NCI-H1105 (cell line): ENCODE measurements at places on chromosomes 11 and 22.

DNA sequence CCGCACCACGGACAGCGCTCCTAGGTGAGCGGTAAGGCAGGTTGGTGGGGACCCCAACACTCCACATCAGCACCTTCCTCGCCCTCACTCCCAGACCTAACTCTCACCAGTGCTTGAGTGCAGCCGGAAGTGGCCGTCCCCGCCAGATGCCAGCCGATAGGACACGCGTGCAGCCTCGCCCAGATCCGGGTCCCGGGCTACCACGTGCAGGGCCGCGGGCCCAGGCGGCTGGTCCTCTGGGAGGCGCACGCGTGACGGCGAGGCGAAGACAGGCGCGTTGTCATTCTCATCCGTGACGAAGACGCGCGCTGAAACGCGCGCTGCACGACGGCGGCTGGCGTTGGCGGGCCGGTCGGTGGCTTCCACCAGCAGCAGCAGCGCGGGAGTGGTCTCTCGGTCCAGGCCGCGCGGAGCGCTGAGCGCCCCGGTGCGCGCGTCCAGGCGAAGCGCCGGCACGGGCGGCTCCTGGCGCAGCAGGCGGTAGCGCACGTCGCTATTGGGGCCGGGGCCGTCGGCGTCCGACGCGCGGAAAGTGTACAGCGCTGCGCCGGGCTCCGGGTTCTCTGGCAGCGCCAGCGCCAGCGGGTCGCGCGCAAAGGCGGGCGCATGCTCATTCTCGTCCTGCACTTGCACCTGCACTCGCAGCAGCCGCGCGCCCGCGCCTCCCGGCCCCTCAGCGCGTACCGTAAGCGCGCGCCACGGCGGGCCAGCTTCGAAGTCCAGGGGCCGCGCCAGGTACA lies 10.8 kb upstream of the TPP1 start:
- no peak for DNase-seq

GRCh38 chr11:65389294-65389980 lies 3.0 kb downstream of the FRMD8 start:
- no peak for DNase-seq

- DNase-seq: no peak
Measured at GRCh38 chr22:32536352-32536751, 61.7 kb downstream of the FBXO7 start.

- no peak for DNase-seq
Measured at GRCh38 chr22:46894081-46894671, 131.7 kb downstream of the TBC1D22A start.

DNA sequence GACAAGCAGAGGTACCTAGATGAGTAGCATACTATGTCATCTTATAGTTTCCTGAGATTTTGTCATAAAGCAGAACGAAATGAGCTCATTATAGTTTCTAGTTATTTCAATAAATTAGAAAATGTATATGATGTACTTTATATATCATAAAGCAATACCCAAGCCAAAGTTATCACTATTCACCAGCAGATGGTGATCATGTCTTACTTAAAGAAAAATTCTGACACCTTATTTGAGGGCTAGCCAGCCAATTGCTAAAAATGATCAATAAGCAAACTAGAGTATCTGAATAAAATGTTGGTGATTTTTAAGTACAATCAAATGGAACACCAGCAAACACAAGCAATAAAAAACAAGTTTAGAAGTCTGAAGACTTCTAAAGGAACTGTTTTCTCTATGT lies 44.1 kb downstream of the RSF1 start:
- DNase-seq: no peak

DNA sequence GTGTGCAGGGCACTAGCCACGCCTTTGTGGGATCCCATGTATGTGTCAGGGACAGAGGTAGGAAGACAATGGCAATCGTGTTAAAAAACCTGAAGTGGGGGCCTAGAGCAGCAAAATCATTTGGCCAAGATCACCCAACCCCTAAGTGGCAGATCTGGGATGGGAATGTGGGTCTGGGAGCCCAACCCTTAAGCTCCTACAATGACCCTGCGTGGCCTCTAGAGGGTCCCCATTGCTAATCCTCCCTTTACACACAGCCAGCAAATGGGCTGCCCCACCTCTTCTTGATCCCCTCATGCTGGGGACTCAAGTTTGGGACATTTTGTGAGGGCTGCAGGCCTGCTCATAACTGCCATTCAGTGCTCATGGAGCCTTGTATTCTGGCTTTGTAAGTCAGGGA lies 73.2 kb upstream of the SUSD2 start:
- DNase-seq: no peak

DNA sequence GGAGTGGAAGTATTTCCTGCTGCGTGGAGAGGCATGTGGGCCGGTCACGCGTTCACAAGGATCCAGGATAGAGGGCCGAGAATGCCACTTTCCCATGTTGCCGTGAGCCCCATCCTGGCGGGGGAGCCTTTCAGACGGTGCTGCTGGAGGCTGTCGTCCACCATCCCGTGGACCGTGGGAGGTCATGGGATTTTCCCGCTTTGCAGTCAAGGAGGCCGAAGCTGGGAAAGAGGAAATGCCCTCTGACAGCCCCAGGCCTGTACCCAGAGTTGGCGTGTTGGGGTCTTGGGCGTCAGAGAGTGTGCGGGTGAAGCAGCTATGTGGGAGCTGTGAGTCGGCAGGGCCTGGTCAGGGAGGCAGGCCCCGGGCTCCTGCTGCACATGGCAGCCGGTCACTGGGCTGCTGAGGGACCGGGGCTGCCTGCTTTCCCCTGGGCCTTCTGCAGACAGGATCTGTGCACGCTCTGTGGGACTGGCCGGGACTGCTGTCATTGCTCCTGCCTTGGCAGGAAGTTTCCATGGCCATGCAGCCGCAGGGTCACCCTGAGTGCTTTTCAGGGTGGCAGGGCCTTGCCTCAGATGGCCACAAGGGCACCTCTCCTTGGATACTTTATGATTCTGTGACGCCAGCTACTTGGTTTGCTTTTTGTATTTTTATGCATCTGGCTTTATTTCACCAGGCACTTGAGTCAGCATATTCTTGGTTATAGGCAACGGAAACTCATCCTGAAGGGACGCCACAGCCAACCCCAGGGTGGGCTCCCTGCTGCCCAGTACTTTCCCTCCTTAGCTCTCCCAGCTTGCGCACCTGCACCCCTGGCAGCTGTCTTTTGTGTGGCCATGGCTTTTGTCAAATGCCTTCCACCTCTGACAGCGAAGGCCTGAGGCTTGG lies 52.4 kb downstream of the AP2A2 start:
- no peak for DNase-seq

GRCh38 chr11:112293614-112294013 lies 33.0 kb upstream of the PLET1 start:
- no peak for DNase-seq

DNA sequence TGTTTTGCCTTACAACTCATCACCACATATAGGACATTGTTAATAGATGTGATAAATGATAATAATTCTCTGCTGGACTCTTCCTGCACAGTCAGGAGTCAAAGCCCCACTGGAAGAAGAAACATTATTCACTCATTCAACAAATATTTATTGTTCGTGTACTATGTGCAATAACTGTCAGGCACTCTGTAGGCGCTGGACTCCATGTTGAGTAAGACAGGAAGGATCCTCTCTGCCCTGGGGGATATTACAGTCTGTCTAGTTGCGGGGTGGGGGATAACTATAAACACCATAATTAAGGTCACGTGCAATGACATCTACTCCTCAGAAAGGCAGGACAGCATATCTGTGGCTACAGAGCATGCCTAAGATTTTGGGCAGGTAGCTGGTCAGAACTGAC lies 281.1 kb downstream of the FAT3 start:
- no peak for DNase-seq

DNA sequence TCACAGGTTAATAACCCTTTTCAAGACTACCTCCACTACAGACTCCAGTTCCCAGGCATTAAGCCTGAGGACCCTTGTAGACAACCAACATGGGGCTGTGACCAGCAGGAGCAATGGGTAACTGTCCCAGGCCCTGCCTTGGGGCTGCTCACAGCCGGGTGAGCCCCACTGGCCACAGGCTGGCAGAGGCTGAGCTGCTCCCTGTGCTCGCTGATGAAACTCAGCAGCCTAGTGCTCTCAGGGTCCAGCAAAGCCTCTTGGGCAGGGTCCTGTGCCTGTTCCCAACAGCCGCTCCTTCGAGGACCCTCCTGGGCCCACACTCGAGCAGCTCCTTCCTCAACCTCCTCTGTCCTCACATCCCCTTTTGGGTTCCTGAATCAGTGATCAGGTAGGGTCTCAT lies 99.8 kb downstream of the VPREB1 start:
- DNase-seq: no peak
